ENCODE measurements at places on chromosomes 7 and 10.

DNA sequence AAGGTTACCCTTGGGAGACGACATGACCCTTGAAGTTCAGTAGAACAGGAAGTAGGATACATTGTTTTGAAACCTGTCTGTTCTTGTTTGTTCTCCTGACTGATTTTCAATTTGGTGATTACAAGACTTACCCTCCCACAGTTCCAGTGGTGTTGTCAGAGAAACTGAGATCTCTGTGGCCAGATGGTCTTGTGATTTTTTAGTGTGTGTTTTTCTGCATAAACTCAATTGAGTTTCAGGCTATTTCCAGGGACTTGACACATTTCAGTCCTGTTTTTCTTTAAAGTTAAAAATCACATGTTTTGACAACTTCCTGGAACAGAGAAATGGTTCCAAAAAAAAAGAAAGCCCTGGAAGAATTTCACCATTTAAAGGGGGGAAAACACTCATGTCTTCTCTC lies 22.3 kb downstream of the PIK3CG start:
- no peak for DNase-seq

DNA sequence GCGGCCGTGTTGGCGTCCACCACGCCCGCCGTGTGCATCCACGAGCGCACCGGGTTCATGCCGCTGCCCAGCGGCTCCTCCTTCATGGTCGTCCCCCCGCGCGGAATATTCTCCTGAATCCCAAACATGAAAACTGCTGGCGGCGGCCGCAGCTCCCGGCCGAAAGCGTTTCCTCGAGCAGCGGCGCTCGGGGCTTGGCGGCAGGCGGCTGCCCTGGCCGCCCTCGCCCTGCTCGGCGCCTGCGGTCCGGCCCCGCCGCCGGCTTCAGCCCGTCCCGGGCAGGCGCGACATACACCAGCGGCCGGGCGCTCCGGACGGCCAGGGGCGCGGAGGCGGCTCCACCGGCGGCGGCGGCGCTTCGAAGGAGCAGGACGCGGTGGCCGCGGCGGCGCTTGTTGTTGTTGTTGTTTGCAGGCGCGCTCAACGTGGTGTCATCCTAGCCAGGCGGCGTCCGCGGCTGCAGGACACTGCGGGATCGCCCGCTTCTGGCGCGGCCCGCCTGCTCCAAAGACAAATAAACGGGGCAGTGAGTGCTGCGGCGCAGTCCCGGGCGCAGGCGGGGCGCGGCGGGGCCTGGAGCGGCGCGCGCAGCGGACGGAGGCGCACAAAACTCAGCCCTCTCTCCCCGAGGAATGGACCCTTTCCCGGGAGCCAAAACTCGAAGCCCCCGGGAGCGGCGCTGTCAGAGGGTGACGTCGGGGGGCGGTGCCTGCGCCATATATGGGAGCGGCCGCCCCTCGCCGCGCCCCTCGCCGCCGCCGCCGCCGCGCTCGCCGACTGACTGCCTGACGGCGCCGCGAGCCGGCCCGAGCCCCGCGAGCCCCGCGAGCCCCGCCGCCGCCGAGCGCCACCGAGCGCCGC lies at the start of gene EBF3:
EBF3 (minus strand) TSS at position 634 of the 861 bp plus-strand sequence; CDS start at position 128, 506 bp downstream.
- peak; percentile 94 for DNase-seq

GRCh38 chr7:144629011-144629410 lies 206.8 kb downstream of the TPK1 start:
- no peak for DNase-seq

DNA sequence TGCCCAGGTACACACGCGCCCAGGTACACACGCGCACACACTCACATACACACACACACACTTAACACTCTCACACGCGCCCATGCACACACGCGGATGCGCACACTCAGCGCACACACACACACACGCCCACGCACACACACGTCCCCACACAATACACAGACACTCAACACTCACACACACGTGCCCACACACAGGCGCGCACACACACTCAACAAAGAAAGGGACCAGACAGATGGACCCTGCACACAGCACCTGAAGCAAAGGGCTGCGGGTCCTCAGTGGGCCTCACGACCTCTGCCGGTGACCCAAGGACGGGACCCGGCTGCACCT lies 257.4 kb downstream of the ZMYND11 start:
- no peak for DNase-seq

- DNase-seq = no peak
Observed at GRCh38 chr10:43421519-43421918, 12.5 kb upstream of the HNRNPF start.

DNA sequence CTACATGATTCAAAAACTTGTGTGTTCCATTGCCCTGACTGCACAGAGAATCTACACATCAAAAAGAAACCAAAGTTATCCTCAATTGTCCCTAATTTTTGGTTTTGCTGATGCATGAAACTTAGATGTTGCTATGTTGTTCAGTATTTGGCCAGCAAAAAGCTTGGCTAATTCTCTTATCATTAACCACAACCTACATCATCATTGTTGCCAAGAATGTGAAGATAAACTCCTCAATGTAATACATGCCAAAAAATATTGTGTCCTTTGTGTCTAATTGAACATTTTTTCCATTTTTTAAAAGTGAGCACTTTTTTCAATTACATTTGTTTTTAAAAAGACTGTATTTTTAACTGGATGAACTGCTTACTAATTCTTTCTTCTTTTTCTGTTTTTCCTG lies 268.0 kb upstream of the SEMA3D start:
- no peak for DNase-seq
